Cardiac fibroblast (primary cell): ENCODE measurements at places on chromosomes 5 and 9.
A peak's percentile ranks its signal among the peaks of the same experiment; 100 is the strongest.

DNA sequence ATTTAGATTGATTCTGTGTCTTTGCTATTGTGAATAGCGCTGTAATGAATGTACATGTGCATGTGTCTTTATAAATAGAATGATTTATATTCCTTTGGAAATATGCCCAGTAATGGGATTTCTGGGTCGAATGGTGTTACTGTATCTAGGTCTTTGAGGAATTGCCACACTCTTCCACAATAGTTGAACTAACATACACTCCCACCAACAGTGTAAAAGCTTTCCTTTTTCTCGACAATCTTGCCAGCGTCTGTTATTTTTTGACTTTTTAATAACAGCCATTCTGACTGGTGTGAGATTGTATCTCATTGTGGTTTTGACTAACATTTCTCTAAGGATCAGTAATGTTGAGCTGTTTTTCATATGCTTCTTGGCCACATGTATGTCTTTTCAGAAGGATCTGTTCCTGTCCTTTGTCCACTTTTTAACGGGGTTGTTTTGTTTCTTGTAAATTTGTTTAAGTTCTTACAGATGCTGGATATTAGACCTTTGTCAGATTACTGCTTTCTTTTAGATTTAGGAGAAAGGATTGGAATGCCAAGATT is 125.0 kb upstream of the NR5A1 start:
- peak; percentile 47 for DNase-seq

DNA sequence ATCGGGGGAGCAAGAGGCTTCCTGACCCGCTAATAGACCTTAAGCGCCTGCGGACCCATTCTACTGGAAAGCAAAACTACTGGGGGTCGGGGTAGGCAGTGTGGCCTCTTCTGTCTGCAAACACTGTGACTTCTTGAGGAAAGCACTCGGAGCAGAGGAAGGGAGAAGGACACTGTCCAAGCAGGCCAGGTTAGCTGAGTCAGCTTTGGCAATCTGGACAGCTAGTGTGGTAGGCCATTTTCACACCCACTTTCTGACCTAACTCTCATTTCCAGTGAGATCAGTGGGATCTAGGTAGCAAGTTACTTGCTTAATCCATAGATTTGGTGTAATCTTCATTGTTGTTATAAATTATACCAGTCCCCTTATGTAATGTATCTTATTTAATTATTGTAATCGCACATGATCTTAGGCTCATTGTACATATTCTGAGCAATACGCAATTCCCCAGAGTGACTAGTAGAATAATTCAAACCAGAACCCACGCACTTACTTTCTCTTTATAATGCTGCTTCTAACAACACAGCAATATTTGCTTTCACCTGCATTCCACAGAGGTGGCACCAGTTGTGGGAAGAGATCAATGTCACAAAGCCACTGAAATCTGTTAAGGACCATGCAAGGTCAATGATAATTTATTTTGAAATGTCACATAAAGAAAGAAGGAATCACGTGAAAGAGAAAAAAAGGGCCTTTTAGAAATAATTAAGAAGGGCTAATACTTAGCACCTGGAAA is 82.9 kb downstream of the NREP start:
- no peak for DNase-seq

- DNase-seq, result no peak
These were observed 35.0 kb upstream of the TBC1D2 start for GRCh38 chr9:98290411-98290810.

GRCh38 chr9:72362680-72363139 is 2.3 kb downstream of the ZFAND5 start:
- peak; percentile 83 for DNase-seq

- no peak for DNase-seq
These were observed 1.3 kb downstream of the TEX53 start for GRCh38 chr9:114656301-114656700.

- DNase-seq, result peak; percentile 18
These were observed 167.7 kb downstream of the TARS1 start for GRCh38 chr5:33608344-33609041.

GRCh38 chr5:104708027-104708426 is 1145.4 kb upstream of the NUDT12 start:
- DNase-seq, result no peak

- DNase-seq, result no peak
These were observed 1020.4 kb upstream of the WWC1 start for GRCh38 chr5:167271081-167271480.

DNA sequence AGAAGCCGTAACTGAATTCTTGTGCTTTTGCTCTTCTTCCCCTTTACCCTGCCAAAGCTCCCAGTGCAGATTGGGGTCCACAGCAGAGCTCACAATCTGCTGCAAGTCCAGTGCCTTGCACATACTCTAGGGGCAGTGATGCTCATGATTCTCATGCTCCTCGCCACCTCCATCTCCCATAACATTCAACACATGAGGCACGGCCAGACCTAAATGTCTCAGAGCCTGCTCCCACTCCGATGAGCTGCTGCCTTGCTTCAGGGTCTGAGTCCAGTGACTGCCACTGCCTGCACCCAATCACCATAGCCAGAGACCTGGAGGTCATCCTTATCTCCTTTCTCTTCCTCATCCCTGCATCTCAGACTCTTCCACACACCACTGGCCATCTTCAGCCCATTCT is 10.5 kb downstream of the CSF1R start:
- DNase-seq, result no peak

- peak; percentile 80 for DNase-seq
These were observed 160.0 kb downstream of the PRR16 start for GRCh38 chr5:120624021-120624563.

- DNase-seq, result no peak
These were observed 72.4 kb downstream of the CTSL start for GRCh38 chr9:87798261-87798833.

GRCh38 chr9:34519321-34520020 is 3.3 kb downstream of the ENHO start:
- DNase-seq, result no peak

GRCh38 chr5:151904909-151905308 is 19.7 kb downstream of the GLRA1 start:
- DNase-seq, result no peak

- peak; percentile 31 for DNase-seq
These were observed 206.6 kb downstream of the SEMA5A start for GRCh38 chr5:9339206-9339818.

- DNase-seq, result peak; percentile 57
These were observed 2118.6 kb upstream of the C9orf72 start for GRCh38 chr9:29691758-29692407.

GRCh38 chr5:135440916-135441315 is 6.2 kb downstream of the DCANP1 start:
- no peak for DNase-seq

GRCh38 chr5:127806776-127807175 is 103.6 kb downstream of the CCDC192 start:
- DNase-seq, result no peak

DNA sequence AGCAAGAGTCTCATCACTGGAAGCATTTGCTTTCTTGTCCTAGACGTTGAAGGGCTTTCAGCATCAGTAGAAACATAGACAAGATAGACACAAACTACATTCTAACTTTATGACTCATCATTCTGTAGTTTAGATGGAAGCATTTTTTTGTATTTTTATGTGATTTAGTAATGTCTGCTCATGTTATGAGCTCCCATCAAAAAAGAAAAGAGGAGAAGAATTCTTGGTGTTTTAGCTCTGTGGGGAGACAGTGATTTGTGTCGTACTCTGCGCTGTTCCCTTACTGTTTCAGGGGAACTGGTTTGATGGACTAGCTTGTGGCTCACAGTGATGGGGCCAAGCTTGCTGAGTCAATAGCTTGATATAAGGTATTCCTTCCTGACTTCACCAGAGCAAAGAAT is 159.2 kb upstream of the WWC1 start:
- peak; percentile 11 for DNase-seq

DNA sequence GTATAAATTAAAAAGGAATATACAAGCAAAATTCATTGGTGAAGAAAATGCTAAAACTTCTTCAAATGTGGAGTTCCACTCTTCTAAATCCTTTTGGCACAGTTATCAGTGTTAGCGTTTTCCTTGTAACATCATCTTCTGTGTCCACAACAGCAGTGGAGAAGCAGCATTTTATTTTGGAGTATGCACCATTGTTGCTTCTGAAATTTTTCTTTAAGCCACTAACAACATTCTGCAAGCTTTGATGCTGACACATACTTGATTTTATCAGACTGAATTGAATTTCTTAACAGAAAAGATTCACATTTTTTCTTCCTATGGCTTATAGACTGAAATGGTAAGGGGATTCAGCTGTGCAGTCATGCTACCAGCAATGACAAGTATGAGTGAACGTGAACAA is 60.8 kb upstream of the PTGER4 start:
- DNase-seq, result no peak

DNA sequence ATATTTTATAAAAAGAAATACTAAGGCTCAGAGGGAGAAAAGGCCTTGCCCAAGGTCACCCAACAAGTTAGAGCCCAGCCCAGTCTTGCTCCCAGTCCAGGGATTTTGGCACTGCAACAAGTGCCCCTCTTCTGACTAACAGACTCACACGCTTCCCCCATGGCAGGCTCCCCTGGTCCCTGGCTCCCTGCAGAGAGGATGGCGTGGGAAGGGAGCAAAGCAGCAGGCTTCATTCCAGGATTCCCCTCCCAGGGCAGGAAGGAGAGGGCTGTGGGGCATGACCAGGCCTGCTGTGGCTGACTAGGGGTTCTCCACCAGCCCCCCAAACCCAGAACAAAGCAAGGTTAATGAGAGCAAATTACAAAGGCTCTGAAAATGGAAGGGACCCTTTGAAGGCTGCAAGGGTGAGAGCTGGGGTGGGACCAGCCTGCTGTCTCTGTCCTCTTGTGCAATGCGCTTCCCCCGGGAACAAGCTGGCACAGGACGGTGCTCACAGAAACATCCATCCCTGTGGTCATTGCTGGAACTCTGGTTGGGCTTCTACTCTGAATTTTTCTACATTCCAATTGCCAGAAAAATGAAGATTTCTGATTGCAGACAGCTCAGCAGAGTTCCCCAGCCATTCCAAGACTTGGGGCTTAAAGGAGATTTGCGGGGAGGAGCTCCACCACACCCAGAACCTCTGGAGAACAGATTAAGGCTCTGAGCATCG is 37.1 kb upstream of the FAT2 start:
- peak; percentile 56 for DNase-seq

DNA sequence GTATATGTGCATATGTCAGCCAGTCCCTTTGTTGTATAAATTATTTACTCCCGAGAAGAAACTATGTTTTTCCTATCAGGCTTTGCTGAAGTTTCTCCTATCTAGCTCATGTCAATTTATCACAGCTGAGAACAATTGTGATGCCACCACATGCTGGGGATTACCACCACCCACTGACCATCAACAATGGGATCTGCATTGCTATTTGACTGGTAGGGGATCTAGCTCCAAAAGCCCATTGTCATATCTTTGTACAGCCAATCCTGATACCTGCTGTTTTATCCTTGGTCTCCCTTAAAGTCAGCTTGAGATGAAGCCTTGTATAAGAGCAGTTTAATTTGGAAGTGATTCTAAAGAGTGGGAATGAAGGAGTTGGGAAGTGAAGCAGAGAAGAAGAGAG is 53.9 kb upstream of the KCNN2 start:
- no peak for DNase-seq

DNA sequence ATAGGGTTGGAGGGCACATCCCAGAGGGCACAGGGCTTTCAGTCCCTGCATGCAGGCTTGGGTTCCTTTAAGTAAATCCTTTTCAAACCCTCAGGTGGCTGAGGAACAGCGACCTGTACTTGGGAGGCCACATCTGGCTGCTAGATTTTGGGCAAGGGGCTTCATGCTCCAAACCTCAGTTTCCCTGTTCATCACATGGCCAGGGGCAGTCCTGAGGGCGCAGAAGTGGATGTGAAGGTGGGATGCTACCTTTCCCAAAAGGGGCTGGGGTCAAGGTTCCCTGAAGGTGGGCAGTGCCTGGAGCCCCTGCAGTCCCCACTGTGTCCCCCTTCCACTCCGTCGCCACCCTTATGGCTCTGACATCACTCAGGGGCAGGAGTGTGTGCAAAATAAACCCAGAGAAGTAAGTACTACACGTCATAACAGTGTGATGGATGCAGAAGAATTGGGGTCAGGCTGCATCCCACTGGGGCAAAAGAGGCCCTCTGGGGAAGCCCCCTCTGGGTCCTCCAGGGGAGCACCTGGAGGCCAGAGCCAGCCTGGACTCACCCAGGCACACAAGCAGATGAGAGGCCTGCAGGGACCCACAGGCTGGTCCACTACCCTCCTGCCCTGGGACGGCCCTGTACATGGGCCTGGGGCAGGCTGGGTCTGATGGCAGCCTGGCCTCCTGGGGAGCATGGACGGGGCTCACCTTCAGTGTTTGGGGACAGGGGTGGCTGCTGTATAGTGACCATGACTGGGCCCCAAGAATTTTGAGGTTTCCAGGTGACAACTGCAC is 1.9 kb upstream of the CARD19 start:
- no peak for DNase-seq

- no peak for DNase-seq
These were observed 43.3 kb downstream of the MCTP1 start for GRCh38 chr5:95241635-95242034.

GRCh38 chr5:143183989-143184388 is 219.5 kb downstream of the NR3C1 start:
- DNase-seq, result no peak

- DNase-seq, result peak; percentile 22
These were observed 15.5 kb upstream of the PAIP1 start for GRCh38 chr5:43572357-43572756.

DNA sequence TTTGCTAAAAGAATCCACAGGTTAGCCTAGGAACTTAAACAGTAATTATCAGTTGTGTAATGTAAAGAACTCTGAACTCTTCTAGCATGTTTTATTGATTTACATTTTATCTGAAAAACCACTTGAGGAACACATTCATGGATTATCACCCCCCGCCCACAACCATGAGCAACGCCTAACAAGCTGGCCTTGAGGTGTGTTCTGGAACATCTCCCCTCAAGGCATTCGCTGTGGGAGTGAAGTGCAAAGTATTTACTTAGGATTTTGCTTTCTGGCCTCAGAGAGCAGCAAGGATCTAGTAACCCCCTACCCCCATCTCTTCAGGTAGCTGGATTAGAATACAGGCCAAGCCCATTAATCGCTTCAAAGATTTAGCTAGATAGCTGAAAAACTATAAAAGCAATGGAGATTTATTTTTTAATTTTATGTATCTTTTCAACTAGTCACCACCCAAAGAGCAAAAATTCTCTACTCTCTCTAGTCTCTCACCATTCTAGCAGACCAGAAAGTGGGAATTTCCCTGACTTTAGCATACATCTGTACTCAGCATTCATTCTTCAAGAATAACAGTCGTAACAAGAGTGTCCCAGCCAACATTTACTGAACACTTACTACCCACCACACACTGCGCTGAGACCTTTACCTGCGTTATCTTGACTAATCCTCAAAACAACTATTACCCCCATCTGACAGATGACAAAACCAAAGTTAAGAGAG is 37.2 kb downstream of the DDX31 start:
- no peak for DNase-seq

- peak; percentile 83 for DNase-seq
These were observed 134.6 kb downstream of the EDIL3 start for GRCh38 chr5:84249918-84250630.

GRCh38 chr5:175211956-175212756 is 231.8 kb downstream of the DRD1 start:
- no peak for DNase-seq

- no peak for DNase-seq
These were observed 276.9 kb downstream of the PRELID2 start for GRCh38 chr5:145558288-145558687.

- no peak for DNase-seq
These were observed 21.8 kb downstream of the PSD2 start for GRCh38 chr5:139817362-139817761.
